Cortex of kidney (tissue), 1 donor: ENCODE measurements at places on chromosomes 11 and 22.

GRCh38 chr11:120565466-120566155, 54.1 kb downstream of the GRIK4 start:
- DNase-seq = no peak

DNA sequence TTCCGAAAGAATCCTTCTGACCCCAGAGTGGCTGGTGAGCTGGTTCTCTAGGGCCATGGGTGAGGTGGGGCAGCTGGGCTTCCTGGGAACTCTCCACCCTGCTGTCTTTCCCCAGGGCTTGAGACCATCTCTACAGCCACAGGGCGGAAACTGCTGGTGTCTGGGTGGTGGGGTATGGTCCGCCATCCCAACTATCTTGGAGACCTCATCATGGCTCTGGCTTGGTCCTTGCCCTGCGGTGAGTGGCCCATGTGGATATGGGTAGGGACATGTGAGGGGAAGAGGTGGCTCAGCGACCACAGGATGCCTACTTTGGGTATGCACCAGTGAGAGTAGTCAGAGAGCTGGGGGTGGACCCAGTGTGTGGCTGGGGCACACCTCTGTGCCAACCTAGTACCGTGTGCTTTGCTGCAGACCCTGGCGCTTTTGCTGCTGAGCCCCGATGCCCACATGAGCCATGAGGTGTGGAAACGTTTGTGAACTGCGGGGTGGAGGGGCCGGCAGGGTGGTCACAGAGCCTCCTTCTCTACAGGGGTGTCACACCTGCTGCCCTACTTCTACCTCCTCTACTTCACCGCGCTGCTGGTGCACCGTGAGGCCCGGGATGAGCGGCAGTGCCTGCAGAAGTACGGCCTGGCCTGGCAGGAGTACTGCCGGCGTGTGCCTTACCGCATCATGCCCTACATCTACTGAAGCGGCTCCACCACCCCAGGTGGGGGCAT, 2.0 kb downstream of the ZNHIT2 start:
- DNase-seq = no peak

DNA sequence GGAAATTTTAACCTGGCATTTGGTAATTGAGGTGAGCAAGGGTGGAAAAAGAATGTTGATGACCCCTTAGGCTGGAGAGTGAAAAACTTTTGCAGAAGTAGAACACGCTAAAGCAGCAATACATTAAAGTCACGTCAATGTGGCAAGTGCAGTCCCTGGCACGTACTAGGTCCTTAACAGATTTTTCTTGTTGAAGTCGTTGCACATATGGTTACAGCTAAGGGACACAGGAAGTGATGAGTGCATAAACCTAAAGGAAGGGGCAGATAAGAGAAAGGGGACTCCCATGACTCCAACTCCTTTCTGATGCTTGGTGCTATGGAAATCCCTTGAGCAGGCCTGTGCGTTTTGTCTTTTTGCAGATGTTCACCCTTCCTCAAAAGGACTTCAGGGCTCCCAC, 1.2 kb downstream of the ACCS start:
- no peak for DNase-seq

- DNase-seq = no peak
Measured at GRCh38 chr11:72329526-72329925, 85.5 kb upstream of the PHOX2A start.

DNA sequence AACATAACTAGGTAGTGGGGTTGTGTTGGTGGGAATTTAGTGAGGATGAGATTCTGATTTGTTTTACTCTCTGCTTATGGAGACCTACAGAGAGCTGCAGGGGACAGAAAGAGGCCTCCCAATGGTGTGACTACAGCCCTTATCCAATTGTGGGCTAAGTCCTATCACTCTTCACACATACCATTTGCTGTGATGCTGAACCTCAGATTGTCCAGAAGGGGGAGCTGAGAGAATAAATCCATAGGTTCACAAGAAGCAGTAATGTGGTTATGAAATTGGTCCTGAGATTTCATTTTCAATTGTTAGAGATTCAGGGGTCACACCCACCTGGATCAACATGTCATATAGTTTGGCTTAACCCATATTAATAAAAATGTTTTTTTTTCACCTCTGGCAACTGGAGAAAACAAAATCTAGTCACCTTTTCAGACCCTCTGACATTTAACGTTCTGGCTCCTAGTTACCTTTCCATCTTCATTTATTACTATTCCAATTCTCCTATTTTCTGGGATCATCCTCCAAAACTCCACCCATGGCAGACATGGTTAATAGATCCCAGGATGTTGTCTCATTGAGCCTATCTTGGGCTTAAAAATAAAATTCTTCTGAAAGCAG, 53.3 kb upstream of the PTPN5 start:
- no peak for DNase-seq

- DNase-seq = no peak
Measured at GRCh38 chr11:14082338-14082737, 119.8 kb downstream of the SPON1 start.

- DNase-seq = no peak
Measured at GRCh38 chr11:22346282-22346681, 8.1 kb downstream of the SLC17A6 start.

GRCh38 chr11:12331239-12331874, 46.0 kb upstream of the PARVA start:
- DNase-seq = no peak

GRCh38 chr11:124837491-124837856, 27.8 kb upstream of the ROBO3 start:
- no peak for DNase-seq

DNA sequence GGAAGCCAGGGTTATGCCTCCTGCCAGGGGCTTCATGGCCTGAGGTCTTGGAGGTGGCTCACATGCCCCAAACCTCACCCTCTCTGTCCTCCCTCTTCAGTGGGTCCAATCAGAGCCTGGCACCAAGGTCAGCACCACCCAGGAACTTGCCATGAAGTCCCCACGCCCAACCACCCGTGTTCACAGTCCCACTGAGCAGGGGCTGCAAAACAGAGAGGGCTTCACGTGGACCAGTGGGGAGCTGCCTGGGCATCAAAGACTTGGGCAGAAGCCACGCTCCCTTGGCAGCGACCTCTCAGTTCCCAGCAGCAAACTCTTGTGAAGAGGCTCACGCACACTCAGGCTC, 425.8 kb upstream of the B3GAT1 start:
- DNase-seq = no peak

DNA sequence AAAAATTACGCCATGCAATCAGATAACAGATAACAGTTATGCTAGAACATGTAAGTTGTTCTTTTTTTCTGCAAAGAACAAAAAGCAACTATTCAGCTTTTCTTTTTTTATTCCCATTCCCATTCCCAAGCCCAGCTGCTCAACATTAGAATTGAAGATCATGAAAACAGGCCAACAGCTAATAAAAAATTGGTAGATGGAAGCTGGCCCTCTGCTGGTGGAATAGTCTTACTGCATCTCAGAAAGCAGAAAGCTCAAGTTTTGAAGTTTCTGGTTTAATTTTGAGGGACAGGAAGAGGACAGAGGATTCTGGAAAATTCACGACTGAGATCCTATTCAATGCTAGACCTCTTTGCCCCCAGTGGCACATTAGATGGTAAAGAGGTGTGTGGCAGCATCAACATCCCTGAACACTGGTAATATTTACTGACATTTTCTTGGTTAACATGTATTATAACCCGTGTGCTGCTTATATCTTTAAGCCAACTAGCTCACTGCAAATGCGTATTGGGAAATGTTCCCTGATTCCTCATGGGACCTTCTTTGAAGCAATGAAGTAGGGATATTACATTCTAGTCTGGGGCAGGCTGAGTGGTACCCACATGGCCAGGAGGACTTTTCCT, 591.2 kb downstream of the OPCML start:
- no peak for DNase-seq

DNA sequence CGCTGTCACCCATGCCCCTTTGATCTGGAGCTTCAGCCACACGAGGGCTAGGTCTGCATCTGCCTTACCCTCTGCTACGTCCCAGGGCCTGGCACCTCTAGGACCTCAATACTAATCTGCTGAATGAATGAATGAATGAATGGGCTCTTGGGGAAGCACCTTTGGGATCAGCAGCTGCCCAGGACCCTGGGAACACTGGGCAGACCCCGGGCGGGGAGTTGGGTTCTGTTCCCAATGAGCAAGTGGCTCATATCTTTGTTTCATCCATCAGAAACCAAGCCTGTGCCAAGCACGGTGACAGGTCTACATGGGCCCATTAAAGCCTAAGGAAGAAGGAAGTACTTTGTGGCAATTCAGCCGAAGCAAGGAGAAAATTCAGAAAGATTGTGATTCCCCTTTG, 41.5 kb upstream of the SHISAL1 start:
- DNase-seq = no peak
